ENCODE measurements at places on chromosomes 7 and 10. TPM values are rescaled to one million over a fixed set of nuclear protein-coding genes. Genes with fewer than 3 reads are reported as not detected.

Gene FXYD4
- total RNA-seq, result not detected

Gene TMEM196
- 0.42 TPM for total RNA-seq

Gene SHTN1
- total RNA-seq, result 9.9 TPM

Gene AIMP2
- total RNA-seq, result 67.8 TPM

Gene SH2B2
- 14.7 TPM for total RNA-seq

Gene TAS2R41
- 0.31 TPM for total RNA-seq

Gene TFPI2
- total RNA-seq, result 10.4 TPM

Gene SLC13A1
- not detected for total RNA-seq

Gene HSPA14
- total RNA-seq, result 26.1 TPM

Gene APBB1IP
- 0.16 TPM for total RNA-seq

Gene SHH
- 0.37 TPM for total RNA-seq

Gene STOX1
- total RNA-seq, result 1.6 TPM

Gene ARHGEF35
- 39.2 TPM for total RNA-seq

Gene LIPM
- not detected for total RNA-seq

Gene ASB10
- not detected for total RNA-seq

Gene DRGX
- total RNA-seq, result not detected

Gene CTTNBP2
- 22.1 TPM for total RNA-seq

All from WTC11 (cell line).